ENCODE measurements at places on chromosomes 7 and 10.

DNA sequence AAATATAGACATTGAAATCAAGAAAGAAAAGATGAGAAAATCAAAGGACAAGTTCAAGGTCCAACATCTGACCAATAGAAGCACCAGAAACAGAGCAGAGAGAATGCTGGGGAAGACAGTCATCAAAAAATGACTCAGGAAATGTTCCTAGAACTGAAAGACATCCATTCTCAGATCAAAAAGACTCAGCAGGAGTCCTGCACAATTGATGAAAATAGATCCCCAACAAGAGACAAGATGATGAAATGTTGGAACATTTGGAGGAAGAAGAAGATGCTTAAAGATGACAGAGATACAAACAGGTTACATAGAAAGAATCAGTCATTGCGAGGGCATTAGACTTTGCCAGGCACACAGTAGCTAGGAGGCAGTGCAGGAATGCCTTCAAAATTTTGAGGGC is 30.0 kb upstream of the EIF5AL1 start:
- no peak for DNase-seq

DNA sequence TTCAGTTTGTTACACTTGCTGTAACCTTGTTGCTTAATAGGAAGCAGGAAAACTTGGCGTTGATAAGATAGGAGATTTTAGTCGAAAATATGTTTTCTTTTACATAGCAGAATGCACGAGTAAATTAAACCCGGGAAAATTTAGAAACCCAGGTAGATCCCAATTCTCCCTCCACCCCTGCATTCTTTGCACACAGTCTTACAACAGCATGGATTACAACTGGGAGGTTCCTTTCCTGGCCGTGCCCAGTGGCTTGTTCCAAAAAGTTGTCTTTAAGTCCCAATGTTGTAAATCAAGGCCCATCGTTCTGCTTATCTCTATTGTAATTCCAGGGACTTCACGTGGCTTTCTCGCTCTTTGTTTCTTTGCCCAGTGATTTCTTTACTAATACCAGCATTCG is 1.1 kb upstream of the DPY19L1 start:
- no peak for DNase-seq

DNA sequence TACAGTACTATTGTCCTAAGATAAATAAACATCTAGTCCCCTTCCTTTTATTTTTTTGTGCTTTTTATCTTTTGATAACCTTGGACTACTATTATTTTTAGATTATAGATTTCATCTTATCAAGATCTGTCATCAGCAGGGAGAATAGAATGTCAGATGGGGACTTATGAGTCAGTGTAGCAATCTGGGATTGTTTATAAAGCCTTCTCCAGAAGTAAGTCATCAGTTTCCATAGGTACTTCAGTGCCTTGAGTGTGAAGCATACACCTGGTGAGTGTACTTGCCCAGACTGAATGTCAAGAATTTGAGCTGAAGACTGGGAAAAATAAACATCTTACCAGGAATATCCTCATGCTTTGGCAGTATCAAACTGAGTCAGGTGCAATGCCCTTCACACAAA is 2.1 kb downstream of the CASD1 start:
- no peak for DNase-seq

GRCh38 chr7:95375591-95376257 is 20.5 kb downstream of the PON3 start:
- DNase-seq, result no peak

DNA sequence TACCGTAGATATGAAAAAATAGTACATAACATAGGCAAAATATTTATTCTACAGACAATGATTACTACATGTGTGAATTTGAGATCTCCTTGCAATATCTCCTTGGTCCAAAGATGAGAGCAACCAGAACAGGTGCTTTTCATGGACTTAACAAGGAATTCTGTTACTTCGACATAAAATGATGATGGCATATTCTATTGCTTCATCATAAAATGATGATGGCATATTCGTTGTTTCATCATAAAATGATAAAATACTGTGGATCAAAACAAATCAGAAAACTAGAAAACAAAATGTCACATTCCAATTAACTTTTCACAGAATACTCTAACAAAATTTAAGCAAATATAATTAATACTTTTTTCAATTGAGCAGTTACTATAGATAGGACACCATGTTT is 4.8 kb downstream of the OSBPL3 start:
- no peak for DNase-seq

DNA sequence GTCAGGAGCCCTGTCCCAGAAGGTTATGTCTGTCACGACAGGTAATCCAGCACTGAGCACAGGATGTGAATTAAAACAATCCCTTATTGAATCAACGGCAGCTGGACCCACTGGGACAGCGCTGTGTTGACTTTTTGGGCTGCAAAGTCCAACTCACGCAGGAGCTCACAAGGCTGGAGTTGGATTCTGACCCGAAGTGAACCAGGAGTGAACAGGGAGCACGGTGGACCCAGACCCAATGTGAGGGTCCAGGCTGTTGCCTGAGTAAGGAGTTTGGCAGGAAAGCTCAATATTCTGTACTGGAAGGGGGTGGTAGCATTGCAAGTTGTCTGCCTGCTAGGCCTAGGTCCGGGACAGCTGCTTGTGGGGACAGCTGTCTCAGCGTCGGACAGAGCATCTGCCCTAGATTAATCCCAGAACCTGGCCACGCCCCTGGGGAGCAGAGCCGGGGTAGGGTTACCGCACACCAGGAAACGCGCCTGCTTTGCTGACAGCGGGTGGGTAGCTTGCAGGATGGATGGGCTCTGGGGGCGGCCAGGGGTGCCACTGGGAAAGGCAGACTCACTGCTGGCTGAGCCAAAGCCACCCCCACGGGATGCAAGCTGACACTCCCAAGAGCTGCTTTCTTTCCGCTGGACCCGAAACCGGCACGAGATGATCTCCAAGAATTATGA is 24.0 kb downstream of the COL26A1 start:
- DNase-seq, result peak; percentile 77

- no peak for DNase-seq
Observed at GRCh38 chr10:31136930-31137885, 105.5 kb upstream of the ZNF438 start.

GRCh38 chr10:122263971-122264370 is 7.1 kb upstream of the BTBD16 start:
- no peak for DNase-seq

DNA sequence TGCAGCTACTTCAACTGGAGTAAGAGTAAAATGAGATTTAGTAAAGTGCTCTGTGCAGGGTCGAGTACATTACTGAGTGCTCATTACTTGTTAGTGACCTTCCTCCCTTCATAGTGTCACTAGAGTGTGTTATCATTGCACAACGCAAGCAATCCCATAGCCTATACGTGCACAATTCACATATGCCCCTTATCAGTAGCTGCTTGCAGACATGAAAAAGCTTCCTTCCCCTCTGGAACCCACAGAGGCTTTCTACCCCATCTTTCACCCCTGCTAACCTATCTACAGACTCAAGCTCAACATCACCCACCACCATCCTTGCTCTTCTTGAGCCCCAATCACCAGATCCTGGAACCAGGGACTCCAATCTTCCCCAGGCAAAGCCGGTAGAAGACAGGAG is 59.3 kb downstream of the C7orf25 start:
- no peak for DNase-seq

DNA sequence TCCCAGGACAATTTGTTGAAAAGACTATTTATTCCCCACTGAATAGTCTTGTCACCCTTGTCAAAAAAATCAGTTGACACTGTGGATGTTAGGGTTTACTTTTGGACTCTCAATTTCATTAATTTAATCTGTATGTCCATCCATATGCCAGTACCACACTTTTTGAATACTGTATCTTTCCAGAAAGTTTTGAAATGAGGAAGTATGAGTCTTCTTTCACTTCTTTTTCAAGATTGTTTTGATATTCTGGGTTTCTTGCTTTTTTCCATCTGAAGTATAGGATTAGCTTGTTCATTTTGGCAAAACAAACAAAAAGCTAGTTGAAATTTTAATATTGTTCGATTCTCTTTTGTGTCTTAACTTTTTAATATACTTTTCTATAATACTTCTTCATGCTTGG is 21.7 kb downstream of the KLHDC10 start:
- DNase-seq, result no peak

- no peak for DNase-seq
Observed at GRCh38 chr10:7625836-7626235, 40.9 kb downstream of the ITIH5 start.

DNA sequence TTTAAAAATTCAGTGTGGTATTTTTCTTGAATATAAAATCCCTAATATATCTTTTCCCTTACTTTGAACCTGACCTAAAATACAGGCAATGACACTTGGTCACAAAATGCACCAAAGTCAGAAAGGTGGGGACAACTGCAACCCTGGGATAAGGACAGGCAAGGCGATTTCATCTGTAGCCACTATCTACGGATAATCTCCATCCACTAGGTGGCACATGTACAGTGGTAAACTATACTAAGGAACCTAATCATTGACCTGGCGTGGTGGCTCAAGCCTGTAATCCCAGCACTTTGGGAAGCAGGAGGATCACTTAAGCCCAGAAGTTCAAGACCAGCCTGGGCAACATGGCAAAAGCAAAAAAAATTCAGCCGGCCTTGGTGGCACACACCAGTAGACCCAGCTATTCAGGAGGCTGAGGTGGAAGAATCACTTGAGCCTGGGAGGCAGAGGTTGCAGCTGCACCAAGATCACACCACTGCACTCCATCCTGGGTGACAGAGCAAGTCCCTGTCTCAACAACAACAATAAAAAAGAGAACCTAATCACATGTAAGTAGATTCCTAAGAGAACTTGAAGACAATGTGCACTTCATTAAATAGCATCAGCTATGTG is 98.9 kb downstream of the KMT2C start:
- no peak for DNase-seq

DNA sequence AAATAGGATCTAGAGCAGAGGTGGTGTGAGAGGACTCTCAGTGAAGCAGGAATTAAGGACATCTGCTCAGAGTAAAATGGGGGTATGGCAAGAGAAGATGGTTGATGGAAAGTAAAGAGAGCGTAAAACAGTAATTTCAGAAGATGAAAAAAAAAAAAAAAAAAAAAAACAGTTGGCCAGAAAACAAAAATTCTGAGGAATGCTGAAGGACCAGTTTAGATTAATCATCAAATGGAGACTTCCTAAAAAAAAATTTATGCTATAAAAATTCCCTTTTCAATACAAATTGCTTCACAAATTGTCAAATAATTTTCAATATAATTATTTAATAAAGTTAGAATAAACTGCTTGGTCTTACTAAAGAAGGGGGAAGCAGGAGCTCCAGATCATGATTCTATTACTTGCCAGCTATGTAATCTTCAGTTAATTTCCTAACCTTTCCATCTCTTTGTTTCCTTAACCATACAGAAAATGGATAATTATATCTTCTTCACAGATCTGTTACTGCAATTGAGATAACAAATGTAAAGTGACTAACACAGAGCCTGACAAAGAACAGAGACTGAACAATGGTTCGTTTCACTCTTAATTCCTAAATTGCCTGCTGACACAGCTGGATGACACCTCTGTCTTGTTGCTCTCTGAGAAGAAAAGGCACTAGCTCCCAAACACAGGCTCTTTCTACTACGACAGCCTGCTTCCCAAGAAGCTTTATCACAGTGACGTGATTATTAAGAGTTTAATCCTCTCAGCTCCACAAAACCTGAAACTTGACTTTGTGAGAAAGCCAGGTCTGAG is 64.9 kb upstream of the GPR22 start:
- no peak for DNase-seq

DNA sequence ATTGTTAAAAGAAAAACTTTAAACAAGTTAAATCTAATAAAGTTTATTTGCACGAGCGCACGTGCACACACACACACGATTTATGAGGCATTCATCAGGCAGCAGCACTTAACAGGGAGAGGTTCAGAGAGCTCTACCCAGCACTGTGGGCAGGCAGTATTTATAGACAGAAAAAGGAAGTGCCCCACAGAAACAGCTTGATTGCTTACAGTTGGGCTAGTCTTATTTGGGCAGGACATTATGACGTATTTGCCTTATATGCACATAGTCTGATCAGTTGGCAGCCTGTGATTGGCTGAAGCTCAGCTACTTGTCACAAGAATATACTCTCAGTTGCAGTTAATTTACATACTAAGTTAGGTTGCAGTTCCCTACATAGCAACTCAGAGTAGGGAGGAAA is 1.2 kb upstream of the SDHAF3 start:
- DNase-seq, result no peak

DNA sequence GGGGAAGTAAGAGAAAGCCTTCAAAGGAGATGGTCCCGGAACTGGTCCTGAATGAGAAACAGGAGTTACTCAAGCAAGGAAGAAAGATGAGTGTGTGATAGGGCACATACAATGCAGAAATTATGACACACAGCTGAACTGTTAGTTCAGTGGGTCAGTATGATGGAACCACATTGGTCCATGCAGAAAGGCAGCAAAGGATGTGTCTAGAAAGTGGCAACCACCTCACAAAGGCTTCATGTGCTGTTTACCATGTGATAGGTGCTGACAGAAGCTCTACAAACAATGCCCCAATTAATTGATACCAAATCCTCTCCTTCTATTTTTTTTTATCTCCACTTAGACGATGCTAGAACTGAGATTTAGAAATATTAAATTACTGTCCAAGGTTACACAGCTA is 258.3 kb downstream of the RELN start:
- no peak for DNase-seq

GRCh38 chr7:151876899-151877777 is at the start of gene PRKAG2:
PRKAG2 (minus strand) TSS chr7:151877115; CDS start chr7:151876620, 495 bp downstream.
- peak; percentile 75 for DNase-seq

DNA sequence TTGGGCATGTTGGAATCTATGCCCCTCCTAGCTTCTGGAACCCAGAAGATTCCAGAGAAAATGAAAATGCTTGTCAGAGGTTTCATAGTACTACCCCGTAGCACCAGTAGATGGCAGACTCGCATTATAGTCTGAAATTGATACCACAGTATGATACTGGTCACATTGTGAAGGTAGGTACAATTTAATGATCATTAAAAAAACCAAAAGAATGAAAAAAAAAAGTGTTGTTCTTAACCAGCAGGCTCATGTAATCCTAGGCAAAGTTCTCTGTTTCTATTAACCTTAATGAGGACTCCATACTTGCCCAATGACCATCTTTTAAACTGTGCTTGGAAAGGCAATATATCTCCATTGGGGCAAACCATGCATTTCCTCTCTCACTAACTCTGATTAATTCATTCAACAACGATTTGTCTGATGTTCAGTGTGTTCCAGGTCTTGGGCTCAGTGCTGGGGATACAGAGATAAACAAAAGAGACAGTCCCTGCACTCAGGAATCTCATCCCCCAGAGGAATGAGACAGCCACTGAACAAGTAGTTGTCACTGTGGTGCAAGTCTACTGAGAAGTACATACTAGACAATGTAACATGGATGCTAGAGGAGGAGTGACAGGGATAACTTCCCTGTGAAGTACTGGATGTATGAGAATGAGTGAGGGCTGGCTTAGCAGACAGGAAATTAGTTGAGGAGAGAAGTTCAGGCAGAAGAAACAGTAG is 223.5 kb upstream of the PHYHIPL start:
- no peak for DNase-seq

DNA sequence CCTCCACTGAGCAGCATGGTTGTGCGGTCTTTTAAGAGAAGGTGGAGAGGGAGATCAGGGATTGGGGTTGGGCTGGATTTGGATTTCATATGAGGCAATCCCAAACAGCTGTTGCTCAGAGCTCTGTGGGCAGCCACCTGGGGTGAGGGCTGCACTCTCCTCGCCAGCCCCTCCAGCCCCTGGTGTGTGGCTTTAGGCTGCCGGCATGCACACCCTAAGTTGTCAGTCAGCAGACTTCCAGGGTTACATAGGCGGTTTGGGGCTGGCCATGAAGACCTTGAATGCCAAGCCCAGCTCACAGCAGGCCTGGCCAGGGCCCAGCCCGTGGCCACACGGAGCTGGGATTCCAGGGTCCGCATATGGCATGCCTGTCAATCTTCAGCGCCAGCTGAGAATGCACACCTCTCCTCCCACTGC is 54.8 kb downstream of the ZMIZ1 start:
- DNase-seq, result no peak

- DNase-seq, result no peak
Observed at GRCh38 chr7:17293481-17293880, 5.0 kb upstream of the AHR start.
